GM10248 (cell line): ENCODE measurements at places on chromosomes 4 and X.

GRCh38 chr4:161466316-161466715, 697.5 kb downstream of the FSTL5 start:
- DNase-seq = no peak

GRCh38 chr4:174069848-174070330, 213.6 kb downstream of the FBXO8 start:
- no peak for DNase-seq

GRCh38 chrX:133405498-133406185, 9.6 kb downstream of the GPC4 start:
- DNase-seq = no peak

DNA sequence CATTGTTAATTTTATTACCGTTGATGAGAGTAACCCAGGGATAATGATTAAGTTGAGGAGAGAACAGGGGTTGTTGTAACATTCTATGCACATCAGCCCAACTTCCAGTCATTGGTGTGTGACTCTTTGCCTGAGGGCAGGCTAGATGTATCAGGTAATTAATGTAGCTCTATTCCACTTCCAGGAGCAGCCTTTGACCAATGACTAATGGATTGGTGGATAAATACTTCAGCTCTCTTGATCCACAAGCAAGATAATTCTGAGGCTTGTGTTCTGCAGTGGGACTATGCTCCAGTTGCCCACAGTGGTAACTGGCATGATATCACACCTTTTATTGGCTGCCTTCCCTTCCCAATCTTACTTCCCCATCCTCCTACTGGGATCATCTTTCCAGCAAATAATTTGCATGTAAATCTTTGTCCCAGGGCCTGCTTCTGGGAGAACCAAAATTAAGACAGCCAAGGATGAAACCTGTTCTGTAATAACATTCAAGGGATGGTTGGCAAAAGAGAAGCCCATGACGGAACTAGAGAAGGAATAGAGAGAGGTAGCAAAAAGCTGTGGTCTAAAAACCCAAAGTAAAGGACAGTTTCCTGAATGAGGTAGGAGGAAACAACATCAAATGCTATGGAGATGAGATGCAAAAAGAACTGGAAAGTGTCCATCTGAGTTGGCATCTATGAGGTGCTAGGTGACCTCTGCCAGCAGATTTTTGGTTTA, 241.4 kb upstream of the RPS6KA3 start:
- DNase-seq = no peak

DNA sequence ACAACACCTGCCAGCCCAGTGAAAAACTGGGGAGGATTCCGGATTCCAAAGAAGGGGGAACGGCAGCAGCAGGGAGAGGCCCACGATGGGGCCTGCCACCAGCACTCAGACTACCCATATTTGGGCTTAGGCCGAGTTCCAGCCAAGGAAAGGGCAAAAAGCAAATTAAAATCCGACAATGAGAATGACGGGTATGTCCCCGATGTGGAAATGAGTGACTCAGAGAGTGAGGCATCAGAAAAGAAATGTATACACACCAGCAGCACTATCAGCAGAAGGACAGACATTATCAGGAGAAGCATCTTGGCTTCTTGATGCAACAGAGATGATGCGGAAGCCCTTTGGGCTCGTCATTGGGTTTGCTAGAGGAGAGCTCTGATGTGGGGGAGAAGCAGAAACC, 62.4 kb downstream of the JADE1 start:
- DNase-seq = no peak

- peak; percentile 52 for DNase-seq
These were observed 21.3 kb downstream of the ALPK1 start for GRCh38 chr4:112318239-112319142.

GRCh38 chr4:23828779-23829178, 61.1 kb downstream of the PPARGC1A start:
- no peak for DNase-seq

DNA sequence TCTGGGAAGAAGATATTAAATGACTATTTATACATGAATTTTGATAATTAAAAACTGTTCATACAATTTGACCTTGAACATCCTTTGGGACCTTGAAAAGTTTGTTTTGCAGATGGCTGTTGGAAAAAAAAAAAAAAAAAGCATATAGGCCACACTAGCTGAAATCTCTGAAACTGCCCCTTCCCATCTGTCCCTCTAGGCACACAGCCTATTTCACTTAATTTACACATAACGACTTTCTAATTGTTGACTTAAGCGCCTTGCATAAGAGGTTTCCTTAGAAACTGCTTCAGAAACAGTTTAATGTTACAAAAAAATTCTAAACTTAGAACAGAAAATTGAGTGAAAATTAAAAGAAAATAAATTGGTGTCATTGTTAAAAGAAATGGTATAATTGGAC, 131.0 kb downstream of the COX18 start:
- no peak for DNase-seq

DNA sequence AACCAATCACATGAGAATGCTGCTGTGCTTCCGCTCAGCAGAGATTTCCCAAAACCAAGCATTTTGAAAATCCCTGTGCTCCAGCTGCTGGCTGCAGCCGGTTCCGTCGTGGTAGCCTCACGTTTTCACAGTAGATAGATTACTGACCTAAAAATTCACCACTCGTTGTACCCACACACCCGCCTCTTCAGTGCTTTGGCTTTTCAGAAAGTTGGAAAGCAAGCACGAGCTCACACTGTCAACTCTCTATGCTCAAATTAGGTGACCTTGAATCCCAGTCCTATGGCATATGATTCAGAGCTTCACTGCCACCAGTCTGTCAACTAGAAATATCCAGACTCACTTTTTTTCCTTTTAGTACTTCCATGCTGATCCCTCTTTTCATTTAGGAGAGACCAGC, 168.9 kb downstream of the DCTD start:
- DNase-seq = no peak

- no peak for DNase-seq
These were observed 14.3 kb downstream of the PRSS12 start for GRCh38 chr4:118338518-118338917.

DNA sequence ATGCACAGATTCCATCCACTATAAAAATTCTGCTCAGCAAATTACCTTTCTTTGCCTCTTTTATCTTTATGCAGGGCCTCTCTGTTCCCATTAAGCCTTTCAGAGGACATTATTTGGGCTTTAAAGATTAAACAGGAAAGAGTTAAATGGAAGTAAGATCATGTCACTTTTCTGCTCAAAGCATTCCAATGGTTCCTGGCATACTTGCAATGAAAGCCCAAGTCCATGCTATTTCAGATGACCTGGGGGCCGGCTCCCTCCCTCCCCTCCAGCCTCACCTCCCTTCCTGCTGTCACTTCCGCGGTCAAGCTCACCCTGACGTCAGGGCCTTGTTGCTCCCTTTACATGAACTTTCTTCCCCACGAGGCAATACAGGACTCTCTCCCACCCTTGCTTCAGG, 125.5 kb downstream of the C4orf51 start:
- DNase-seq = no peak

- DNase-seq = no peak
These were observed 27.0 kb upstream of the SLC7A11 start for GRCh38 chr4:138269175-138269574.

DNA sequence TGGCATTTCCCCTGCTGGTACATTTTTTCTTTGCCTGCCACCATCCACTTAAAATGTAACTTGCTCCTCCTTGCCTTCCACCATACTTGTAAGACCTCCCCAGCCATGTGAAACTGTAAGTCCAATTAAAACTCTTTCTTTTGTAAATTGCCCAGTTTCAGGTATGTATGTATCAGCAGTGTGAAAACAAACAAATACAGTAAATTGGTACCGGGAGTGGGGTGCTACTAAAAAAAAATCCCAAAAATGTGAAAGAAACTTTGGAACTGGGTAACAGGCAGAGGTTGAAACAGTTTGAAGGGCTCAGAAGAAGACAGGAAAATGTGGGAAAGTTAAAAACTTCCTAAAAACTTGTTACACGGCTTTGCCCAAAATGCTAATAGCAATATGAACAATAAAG, 16.3 kb downstream of the ARHGEF9 start:
- DNase-seq = no peak

GRCh38 chr4:95910749-95911148, 70.9 kb downstream of the PDHA2 start:
- DNase-seq = no peak

DNA sequence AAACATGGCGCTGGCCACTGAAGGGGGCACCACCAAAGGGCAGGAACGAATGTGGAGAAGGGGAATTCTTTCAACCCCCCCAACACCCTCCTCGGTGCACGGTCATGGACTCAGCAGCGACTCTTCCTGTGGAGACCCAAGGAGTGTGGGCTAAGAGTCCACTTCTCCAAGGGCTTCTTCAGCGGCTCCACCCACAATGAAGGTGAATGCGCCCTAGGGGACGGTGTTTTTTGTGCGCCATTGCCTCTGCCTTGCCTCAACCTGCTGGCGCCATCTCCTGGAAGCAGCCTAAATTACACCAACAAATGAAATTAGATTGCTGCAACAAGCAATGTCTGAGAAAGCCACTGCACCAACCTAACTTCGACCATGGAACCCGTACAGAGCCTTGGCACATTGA, 169.2 kb upstream of the MAGEB18 start:
- no peak for DNase-seq

- no peak for DNase-seq
These were observed 52.6 kb upstream of the LRAT start for GRCh38 chr4:154691229-154691628.

DNA sequence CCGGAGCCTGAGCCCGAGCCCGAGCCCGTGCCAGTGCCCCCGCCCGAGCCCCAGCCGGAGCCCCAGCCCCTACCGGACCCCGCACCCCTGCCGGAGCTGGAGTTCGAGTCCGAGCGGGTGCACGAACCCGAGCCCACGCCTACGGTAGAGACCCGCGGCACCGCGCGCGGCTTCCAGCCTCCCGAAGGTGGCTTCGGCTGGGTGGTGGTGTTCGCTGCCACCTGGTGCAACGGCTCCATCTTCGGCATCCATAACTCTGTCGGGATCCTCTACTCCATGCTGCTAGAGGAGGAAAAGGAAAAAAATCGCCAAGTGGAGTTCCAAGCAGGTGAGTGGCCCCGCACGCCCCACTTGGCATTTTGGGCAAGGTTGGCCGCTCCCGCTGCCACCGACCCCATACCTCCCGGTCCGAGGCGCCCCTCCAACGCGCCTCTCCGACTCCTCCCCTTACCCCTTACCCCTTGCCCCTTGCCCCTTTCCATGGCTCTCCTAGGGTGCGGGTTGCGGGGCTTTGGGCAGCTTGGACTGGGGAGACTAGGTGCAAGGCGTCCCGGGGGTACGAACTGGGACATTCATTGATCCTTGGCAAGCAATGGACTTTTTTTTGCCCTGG, 553 bp downstream of the SLC16A2 start:
- no peak for DNase-seq

GRCh38 chr4:94410678-94411206, 41.0 kb upstream of the PDLIM5 start:
- DNase-seq = no peak

GRCh38 chrX:67574696-67575095, 30.9 kb downstream of the AR start:
- DNase-seq = no peak

DNA sequence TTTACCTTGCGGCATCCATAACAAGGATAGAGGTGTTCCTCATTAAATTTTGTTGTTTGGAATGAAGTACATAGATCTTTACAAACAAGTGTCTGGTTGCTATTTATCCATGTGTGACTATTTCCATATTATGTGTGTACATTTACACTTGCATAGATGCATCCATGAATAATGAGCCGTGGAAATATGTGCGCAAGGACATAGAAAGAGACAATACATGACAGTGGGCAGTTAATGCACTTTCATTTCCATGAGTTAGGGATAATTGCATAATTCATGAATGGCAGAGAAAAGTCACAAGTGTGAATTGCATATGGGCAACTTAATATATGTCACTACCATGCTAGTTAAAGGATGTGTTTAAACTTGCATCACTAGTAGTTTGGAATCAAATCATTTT, 338.2 kb upstream of the PITX2 start:
- DNase-seq = no peak

DNA sequence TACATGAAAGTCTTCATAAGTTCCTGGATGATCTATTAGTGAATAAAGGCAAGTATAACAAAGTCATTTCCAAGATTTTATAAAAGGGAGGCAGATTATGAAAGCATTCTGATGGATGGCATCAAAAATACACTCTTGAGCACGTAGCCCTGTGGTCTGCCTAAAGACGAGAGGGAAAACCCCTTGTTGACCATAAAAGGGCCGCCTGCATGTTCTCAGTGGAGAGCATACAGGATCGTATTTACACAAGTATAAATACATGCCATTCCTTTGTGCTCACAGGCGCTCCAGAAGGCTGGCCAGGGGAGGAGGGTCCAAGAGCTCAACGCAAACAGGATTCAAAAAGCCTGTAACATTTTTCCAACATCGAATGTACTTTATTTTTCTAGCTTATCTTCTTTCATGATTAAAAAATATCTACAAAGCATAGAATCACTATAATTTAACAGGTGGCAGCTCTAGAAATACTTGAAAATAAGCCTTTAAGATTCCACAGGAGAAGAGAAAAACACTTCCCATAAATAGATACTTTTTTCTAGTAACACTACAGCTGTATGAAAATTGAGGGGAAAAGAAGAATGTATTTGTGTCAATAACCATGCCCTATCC, 29.6 kb downstream of the PDGFC start:
- no peak for DNase-seq

GRCh38 chrX:20527558-20528011, 260.9 kb upstream of the RPS6KA3 start:
- DNase-seq = peak; percentile 15

DNA sequence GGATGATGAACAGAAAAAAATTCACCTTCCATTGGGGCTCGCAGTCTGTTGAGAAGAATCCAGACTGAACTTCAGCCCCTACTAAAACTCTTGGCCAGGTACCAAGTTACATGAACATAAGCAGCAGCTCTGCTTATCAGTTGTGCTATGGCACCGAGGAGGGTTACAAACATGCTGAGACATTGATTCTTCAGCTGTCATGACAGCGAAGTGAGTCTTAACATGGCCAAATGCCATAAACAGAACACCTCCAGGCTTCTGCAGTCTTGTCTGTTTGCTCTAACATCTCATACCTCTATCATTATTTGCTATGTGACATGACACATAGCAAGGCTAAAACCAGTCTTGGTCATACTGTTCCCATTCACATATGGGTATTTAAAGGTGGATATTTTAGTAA, 521.5 kb downstream of the GRID2 start:
- DNase-seq = no peak

DNA sequence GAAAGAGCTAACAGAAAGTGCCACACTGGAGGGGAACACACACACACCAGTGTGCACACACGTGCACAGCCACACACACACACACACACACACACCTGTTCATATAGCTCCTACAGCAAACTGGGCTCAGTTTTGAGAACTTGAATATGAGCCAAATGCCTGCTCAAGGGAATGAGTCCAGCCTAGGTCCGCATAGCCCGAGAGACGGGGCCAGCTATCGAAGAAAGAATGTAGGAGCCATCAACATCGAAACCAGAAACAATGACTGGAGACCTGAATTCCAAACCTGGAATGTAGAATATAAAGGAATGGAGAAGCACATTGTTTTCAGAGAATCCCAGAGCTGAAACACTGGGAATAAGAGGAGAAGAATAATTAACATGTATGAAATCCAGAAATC, 37.6 kb upstream of the ERVMER34-1 start:
- DNase-seq = no peak

- no peak for DNase-seq
These were observed 348.5 kb upstream of the NR3C2 start for GRCh38 chr4:148790691-148791090.
